Uterus (tissue), 4 donors: ENCODE measurements at places on chromosomes 2 and 18. TPM values are rescaled to one million over a fixed set of nuclear protein-coding genes. Genes with fewer than 3 reads are reported as not detected.

DNA sequence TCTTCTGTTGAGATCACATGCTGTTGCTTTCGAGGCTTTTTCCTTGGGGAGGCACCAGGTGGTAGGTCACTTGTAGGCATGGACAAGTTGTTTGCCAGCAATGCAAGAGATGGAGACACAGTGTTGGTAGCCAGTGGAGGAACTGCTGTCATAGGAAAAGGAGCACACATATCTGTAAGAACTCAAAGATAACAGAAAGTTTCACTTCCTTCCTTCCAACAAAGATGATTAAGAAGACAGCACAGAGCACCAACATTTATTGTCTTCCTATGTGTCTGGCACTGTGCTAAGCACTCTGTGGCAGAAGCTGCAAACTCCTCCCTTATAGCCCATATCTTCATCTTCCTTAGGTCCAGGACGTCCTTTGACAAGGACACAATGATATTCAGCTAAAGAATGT, 64.5 kb upstream of the AMMECR1L start:
- H3K4me1 ChIP-seq = no peaks in the 10 kb centered on the region
- H3K27me3 ChIP-seq = no peaks in the 10 kb centered on the region
- no peaks in the 10 kb centered on the region for H3K36me3 ChIP-seq
- no peak overlapping the region for H3K27ac ChIP-seq
- no peak overlapping the region for H3K4me3 ChIP-seq
- DNase-seq = no peak

DNA sequence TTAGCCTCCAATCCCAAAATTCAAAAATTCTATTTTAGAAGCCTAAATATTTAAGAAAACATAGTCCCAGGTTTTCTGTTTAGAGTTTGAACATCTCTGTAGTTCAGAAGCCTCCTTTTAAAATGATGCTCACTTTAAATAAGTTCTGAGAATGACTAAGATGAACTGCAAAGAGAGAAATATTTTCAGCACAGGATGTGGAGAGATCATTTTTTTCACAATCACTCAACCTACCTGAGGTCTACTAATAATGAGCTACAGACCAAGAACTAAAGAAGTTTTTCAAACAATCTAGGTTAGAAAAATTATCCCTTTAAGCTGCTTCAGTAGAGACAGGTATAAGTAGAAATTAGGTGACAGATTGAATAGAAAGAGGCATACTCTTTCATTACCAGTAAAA, 185.1 kb upstream of the CYP26B1 start:
- no peaks in the 10 kb centered on the region for H3K27me3 ChIP-seq
- H3K4me1 ChIP-seq = no peaks in the 10 kb centered on the region
- no peak overlapping the region for H3K4me3 ChIP-seq
- H3K36me3 ChIP-seq = no peaks in the 10 kb centered on the region

- no peak for DNase-seq
- H3K27ac ChIP-seq = no peak overlapping the region
- H3K36me3 ChIP-seq = no peaks in the 10 kb centered on the region
- H3K4me3 ChIP-seq = no peak overlapping the region
- H3K4me1 ChIP-seq = no peaks in the 10 kb centered on the region
- no peaks in the 10 kb centered on the region for H3K27me3 ChIP-seq
Measured at GRCh38 chr2:109636317-109636716, 22.2 kb downstream of the SOWAHC start.

ATP6V1B1 gene
- total RNA-seq = 3.7 TPM

DNA sequence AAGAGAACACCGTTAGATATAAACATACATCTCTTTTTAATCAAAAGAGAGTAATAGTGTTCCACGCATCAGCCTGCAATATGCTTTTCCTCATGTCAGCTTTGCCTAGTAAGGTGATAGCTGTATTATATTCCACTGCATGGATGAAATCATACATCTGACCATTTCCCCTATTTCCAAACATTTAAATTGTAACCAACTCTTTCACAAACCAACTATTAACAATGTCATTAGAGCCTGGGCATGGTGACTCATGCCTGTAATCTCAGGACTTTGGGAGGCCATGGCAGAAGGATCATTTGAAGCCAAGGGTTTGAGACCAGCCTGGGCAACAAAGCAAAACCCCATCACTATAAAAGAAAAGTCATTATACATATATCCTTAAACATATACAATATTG, 284.8 kb downstream of the BCL11A start:
- no peaks in the 10 kb centered on the region for H3K4me1 ChIP-seq
- no peak for DNase-seq
- no peak overlapping the region for H3K27ac ChIP-seq
- no peak overlapping the region for H3K4me3 ChIP-seq
- H3K36me3 ChIP-seq = no peaks in the 10 kb centered on the region

C1GALT1C1L gene
- 3.7 TPM for total RNA-seq

DNA sequence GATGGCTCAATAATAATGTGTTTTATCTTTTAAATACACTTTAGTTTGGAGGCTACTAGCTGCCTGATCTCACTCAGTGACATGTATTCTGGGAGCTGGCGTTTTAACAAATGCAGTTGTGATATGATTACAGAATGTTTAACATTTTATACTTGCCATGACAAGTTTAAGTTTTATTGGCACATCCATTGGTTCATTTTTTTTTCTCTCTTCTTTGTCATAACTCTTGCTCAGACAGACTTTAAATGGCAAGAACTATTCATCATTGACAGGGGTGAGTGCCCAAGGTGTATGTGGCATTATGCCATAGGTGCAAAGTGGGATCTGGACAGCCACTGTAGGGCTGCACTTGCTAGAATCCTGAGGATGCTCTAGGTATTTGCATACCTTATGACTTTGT, 72.1 kb upstream of the MYL1 start:
- no peaks in the 10 kb centered on the region for H3K27me3 ChIP-seq
- no peaks in the 10 kb centered on the region for H3K4me1 ChIP-seq
- no peak overlapping the region for H3K4me3 ChIP-seq
- H3K27ac ChIP-seq = no peak overlapping the region
- no peaks in the 10 kb centered on the region for H3K36me3 ChIP-seq

ALPG gene
- not detected for total RNA-seq

DNA sequence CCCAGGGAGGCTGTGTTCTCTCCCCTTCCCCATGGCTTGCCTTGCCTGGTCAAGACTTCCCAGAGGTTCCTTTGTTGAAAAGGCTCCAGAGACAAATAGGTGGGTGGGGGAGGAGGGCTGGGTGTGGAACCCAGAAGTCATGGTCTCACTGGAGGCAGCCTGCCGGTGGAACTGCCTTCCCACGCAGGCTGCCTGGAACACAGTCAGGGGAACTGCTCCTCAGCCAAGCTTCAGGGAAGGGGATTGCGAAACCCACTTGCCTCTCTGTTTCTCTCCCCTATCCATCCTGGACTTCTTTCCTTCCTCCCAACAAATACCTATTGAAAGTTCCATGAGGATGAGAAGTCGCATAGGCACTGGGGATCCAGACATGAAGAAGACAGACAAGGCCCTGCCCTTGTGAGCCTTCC, 31.6 kb downstream of the MARCO start:
- H3K27ac ChIP-seq = no peak overlapping the region
- DNase-seq = no peak
- H3K36me3 ChIP-seq = no peaks in the 10 kb centered on the region
- H3K4me3 ChIP-seq = no peak overlapping the region
- no peaks in the 10 kb centered on the region for H3K27me3 ChIP-seq

DNA sequence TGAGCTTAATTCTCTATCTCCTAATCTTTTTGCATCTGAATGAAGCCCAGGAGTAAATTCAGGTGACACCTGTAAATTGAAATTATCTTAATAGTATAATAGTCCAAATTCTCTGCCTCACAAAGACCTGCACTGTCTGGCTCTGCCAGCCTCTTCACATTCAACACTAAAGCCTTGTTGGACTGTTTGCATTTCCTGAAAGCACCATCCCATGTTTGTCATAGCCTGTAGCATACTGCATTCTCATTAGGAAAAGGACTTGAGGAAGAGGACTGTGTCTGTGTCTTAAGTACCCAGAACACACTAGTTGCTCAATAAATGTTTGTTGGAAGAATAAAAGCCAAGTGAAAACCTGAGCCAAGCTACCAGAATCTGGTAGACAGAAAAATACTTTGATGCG, 42.9 kb upstream of the GRHL1 start:
- no peak overlapping the region for H3K27ac ChIP-seq
- no peaks in the 10 kb centered on the region for H3K4me1 ChIP-seq
- no peak for DNase-seq
- no peaks in the 10 kb centered on the region for H3K36me3 ChIP-seq
- H3K27me3 ChIP-seq = no peaks in the 10 kb centered on the region
